ENCODE measurements at places on chromosomes 5 and 9. TPM values are rescaled to one million over a fixed set of nuclear protein-coding genes. Genes with fewer than 3 reads are reported as not detected.
A peak's percentile ranks its signal among the peaks of the same experiment; 100 is the strongest.

DNA sequence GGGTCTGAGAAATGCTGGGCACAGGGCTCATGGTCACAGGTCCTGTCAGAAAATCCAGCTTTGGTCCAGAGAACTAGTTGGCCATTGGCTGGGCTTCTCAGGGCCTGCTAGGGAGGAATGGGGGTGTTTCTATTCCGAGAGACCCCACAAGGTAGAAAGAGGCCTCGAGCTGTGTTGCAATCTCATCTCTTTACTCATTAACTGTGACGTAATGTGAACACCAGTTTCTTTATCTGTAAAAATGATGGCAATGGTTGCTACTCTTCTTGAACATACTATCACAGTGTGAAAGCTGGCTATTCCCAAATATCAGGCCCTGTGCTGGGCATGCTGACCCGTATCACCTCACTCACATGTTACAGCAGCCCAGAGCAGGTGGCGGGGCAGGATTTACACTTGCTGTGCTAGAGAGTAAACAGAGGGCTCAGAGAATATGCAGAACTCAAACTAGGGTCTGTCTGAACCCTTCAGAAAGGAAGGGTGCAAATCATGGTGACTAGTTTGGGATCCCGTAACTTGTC is 35.7 kb upstream of the SLC25A51 start:
- H3K4me3 ChIP-seq, result no peak overlapping the region
- no peak for DNase-seq
- H3K27ac ChIP-seq, result no peak overlapping the region
- no peaks in the 10 kb centered on the region for H3K36me3 ChIP-seq
- no peaks in the 10 kb centered on the region for H3K4me1 ChIP-seq

DNA sequence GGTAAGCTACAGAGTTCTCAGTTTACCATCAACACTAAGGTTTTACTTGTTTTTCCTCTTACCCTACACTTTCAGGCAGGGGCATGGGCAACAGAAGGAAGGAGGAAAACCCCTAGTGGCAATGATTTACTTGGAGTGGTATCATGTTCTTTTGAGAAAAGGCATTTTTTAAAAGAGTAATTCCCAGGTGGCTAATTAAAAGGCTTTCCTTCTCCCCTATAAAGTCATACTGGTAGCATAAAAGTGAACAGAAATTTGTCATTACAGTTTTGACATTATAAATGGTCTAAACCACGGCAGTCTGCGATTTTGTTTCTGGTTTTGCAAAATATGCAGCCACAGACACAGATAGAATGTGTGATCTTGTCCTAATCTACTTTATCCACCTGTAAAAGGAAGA is 30.9 kb upstream of the OR2K2 start:
- no peak overlapping the region for H3K4me3 ChIP-seq
- H3K27ac ChIP-seq, result no peak overlapping the region
- no peaks in the 10 kb centered on the region for H3K36me3 ChIP-seq
- no peak for DNase-seq
- H3K4me1 ChIP-seq, result no peaks in the 10 kb centered on the region

DNA sequence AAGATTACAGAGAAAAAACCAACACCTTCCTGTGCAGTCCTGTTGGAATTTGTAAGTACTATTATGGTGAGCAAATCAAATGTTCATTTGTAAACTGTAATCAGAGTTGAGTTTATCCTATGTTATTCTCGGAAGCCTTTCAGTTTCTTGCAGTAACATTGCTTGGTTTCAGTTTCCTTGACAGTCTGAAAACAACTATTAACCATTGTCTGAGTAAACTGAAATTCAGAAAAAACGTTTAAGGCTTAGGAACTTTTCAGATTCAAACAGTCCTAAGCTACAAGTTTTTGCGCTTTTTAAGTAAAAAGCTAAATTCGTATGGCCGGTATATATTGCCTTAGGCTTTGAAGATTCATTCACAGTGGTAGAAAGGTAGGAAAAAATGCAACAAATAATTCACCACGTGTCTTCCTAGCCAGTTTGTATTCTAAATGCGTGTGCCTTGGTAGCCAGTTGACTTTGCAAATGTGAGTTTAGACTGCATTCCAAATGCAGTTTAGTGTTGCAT is 2.5 kb downstream of the GPBP1 start:
- no peaks in the 10 kb centered on the region for H3K27me3 ChIP-seq
- peak overlapping the region; percentile 100 for H3K27ac ChIP-seq
- H3K4me3 ChIP-seq, result peak overlapping the region; percentile 77
- H3K36me3 ChIP-seq, result no peaks in the 10 kb centered on the region

DNA sequence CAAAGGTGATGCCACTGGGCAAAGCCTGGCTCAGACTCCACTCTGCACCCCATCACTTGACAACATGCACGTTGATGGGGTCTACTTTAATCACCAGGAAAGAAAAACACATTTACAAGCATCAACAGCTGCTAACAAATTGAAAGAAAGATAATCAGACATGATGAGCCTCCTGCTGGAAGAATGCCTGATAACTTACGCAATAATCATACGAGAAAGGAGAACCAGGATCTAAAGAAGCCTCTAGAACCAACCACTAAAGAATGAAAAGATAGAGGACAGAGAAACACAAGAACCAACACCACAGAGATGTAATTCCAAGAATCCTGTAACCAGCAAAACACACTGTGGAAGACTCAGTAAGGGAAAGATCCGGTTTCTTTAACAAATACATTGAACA is 120.3 kb upstream of the ICE1 start:
- H3K27ac ChIP-seq, result no peak overlapping the region
- H3K27me3 ChIP-seq, result no peaks in the 10 kb centered on the region
- H3K4me3 ChIP-seq, result no peak overlapping the region
- no peak for DNase-seq

BSPRY gene
- 14.2 TPM for total RNA-seq

DNA sequence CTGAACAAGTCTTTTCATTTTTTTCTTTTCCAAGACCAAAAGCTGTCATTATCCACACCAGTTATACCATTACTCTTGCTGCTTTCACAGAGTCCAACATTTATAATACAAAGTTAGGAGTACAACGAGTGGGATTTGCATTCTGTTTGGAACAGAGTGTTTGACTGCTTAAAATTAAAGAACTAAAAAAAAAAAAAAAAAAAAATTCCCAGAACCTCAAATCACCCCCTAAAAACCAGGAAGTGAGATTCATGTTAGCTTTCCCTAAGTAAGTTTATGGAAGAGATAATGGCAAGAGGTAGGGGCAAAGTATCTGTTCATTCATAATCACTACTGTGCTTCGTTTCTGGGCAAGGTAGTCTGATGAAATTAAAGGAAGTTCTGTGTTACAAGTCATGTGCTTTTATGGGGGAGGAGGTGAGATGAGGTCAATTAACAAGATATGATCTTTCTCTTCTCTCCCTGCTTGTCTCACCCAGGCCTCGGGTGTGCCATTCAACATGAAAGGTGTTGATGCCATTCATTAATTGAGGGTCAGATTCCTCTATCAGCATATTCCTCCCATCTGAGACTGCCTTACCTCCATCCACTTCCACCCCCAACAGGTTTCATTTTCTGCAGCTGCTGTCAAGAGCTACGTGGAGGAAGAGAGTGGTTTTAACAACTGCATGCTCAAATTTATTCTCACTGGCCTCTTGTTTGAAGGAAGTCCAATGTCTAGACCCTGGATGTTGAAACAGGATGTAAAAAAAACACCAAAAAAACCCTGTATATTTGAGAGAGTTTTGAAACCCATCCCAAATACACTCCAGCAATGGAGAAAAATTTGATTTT is 58.1 kb downstream of the MARCHF3 start:
- no peak overlapping the region for H3K27ac ChIP-seq
- no peak overlapping the region for H3K4me3 ChIP-seq
- no peaks in the 10 kb centered on the region for H3K36me3 ChIP-seq
- H3K27me3 ChIP-seq, result no peaks in the 10 kb centered on the region
- no peak for DNase-seq
- no peaks in the 10 kb centered on the region for H3K4me1 ChIP-seq

FAM81B gene
- 27.1 TPM for total RNA-seq

- no peak overlapping the region for H3K27ac ChIP-seq
- no peak for DNase-seq
- no peaks in the 10 kb centered on the region for H3K36me3 ChIP-seq
- H3K4me3 ChIP-seq, result no peak overlapping the region
- H3K4me1 ChIP-seq, result no peaks in the 10 kb centered on the region
These were observed 265.4 kb downstream of the DTWD2 start for GRCh38 chr5:118723021-118723338.

DNA sequence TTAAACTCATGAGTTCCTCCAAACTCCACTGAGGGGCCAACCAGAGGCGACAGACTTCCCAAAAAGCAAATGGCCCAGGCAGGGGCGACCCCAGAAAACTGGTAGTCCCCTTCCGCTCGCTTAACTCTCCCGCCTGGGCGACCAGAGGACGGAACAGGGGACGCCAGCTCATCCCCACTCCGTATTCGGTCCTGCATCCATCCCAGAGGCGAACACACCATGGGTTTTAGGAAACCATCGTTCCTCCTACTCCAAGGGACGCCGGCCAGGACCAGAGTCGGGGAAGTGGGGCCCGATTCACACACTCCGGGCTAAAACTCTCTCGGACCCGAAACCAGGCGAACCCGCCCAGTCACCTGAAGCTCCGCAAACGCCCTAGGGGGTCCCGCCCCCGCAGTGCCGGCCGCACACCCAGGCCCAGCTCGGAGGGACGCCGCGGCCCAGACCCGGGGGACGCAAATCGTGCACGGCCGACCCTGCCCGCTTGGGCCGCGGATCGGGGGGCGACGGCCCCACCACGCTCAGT is 478 bp downstream of the TEX10 start:
- no peaks in the 10 kb centered on the region for H3K27me3 ChIP-seq
- DNase-seq, result peak; percentile 44
- no peaks in the 10 kb centered on the region for H3K36me3 ChIP-seq
- peaks cover 22% of the 10 kb centered on the region for H3K4me1 ChIP-seq
- peak overlapping the region; percentile 93 for H3K27ac ChIP-seq
- peak overlapping the region; percentile 95 for H3K4me3 ChIP-seq
